Cerebellar nuclear complex (tissue), 1 donor: ENCODE measurements at places on chromosomes 1 and 21.

GRCh38 chr1:210235363-210236053 is 2.9 kb downstream of the SERTAD4 start:
- no peak for DNase-seq

DNA sequence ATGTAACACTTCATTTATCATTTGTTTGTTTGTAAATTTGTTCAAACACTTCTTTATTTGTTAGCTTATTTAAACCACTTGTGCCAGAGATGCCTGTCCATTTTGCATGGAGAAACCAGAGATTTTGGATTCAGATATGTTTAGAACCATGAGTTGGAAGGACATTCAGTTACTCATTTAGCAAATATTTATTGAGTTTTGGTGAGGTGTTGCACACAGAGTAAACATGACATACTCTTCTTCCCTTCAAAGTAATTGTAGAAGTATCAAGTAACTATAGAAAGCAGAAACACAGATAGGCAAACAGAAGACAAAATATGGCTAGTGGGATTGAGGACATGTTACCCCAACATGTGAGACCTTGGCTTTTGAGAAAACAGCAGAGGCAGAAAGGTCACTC is 136.8 kb upstream of the USP25 start:
- no peak for DNase-seq

GRCh38 chr21:46082963-46083790 is 14.7 kb upstream of the COL6A2 start:
- no peak for DNase-seq

GRCh38 chr1:117416004-117416403 is 48.8 kb downstream of the MAN1A2 start:
- no peak for DNase-seq

DNA sequence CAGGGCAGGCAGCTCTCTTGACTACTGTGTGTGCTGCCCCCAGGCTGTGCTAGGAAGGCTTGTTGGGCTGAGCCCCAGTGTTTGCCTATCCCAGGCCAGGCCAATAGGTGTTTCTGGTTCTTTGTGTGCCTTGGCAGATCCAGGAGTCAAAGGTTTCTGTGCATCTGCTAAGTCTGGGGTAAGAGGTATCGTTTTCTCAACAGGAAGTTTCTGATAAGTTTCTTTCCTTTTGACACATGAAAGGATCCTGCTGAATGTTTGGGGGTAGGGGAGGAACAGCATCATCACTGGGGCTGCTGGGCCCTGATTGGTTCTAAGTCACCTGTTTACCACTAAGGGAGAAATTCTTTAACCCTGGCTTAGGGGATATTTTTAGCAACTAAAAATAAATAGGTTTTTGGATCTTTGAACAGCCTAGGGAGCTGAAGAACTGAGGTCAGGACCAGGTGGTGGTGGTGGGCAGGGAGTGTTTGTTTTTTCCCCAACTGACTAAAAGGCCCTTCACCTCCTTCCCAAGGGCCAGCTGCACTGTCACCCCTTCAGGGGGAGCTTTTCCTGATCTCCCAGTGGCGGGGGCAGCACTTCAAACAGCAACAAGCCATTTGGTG is 85.1 kb downstream of the KCNN3 start:
- DNase-seq: no peak

GRCh38 chr1:93346421-93346993 is 800 bp downstream of the DR1 start:
- DNase-seq: no peak

GRCh38 chr1:70039485-70039884 is 165.9 kb downstream of the LRRC40 start:
- no peak for DNase-seq

GRCh38 chr21:44846485-44847260 is 26.8 kb downstream of the PTTG1IP start:
- DNase-seq: no peak

- no peak for DNase-seq
These were observed 93.6 kb upstream of the ACTRT2 start for GRCh38 chr1:2927393-2928360.

DNA sequence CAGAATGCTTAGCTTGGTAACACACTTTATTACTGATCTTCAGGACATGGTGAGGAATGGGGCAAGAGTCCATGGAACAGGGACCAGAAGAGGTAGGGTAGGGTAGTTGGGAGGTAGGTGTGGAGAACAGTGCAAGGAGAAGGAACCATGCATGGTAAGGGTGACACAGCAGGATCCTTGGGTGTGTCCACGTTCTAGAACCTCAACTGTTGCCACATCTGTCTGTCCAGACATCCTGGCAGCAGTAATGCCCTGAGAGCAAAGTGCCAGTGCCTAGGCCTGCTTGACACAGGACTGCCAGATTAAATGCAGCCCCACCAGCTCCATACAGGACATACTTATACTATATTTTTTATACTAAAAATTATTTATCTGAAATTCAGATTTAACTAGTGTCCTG is 13.9 kb downstream of the DMAP1 start:
- DNase-seq: no peak

DNA sequence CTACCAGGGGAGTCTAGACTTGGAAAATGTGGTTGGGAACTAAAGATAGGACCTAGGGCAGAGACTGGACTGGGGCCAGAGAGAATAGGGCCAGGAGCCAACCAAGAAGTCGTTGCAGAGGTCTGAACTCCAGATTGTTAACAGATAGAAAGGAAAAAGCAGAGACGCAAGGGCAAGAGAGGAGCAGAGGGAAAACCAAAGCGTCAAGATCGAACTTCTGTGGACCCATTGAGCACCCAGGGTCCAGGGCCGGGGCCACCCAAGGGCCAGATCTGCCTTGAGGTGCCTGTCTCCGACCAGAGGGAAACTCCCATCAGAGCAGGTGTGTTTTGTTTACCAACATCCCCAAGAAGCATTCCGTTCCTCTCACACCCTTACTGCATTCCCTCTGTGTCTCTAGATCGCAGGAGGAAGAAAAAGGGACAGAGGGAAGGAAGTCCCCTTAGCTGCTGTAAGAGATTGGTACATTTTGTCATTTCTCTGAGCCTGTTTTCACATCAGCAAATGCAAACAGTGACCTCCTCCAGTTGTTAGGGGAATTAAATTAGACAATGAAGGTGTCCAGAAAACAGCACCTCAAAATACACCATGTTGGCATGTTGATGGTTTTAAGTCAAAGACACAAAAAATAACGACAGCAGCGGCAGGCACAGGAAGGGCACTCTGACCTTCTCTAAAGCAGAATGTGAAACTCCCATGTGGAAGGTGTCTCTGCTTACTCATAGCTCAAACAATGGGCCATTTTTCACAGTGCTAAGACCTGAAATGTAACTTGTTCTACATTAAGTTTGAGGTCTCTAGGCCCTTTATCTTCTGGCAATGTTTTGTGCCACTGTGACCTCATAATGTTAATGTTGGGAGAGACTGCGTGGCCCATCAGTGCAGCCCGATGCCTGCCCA is 105.8 kb upstream of the RAB4A start:
- no peak for DNase-seq

- DNase-seq: no peak
These were observed 559.9 kb upstream of the PBX1 start for GRCh38 chr1:163999131-163999530.

GRCh38 chr1:113283914-113284313 is 106.4 kb upstream of the MAGI3 start:
- DNase-seq: no peak

DNA sequence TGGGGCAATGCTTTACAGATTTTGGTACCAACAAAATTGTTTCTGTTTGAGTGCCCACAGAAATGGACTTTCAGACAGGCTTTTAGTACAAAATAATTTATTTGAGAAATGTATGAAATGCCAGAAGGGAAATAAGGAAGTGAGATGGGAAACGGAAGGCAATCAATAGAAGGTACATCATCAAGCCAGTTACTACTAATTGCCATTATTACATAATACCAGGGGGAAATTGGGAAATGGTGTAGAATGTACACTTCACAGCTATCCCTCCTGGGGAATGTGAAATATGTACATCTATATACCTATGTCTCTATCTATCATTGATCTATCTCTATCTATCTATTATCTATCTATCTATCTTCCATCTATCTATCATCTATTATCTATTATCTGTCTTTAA is 264.6 kb upstream of the B3GALT2 start:
- no peak for DNase-seq

- no peak for DNase-seq
These were observed 12.6 kb downstream of the VN1R5 start for GRCh38 chr1:247268390-247269045.
